ENCODE measurements at places on chromosomes 3 and 15.

GRCh38 chr15:78072080-78072892, 5.2 kb downstream of the TBC1D2B start:
- DNase-seq = no peak

- no peak for DNase-seq
Observed at GRCh38 chr3:153330901-153331300, 168.9 kb downstream of the RAP2B start.

DNA sequence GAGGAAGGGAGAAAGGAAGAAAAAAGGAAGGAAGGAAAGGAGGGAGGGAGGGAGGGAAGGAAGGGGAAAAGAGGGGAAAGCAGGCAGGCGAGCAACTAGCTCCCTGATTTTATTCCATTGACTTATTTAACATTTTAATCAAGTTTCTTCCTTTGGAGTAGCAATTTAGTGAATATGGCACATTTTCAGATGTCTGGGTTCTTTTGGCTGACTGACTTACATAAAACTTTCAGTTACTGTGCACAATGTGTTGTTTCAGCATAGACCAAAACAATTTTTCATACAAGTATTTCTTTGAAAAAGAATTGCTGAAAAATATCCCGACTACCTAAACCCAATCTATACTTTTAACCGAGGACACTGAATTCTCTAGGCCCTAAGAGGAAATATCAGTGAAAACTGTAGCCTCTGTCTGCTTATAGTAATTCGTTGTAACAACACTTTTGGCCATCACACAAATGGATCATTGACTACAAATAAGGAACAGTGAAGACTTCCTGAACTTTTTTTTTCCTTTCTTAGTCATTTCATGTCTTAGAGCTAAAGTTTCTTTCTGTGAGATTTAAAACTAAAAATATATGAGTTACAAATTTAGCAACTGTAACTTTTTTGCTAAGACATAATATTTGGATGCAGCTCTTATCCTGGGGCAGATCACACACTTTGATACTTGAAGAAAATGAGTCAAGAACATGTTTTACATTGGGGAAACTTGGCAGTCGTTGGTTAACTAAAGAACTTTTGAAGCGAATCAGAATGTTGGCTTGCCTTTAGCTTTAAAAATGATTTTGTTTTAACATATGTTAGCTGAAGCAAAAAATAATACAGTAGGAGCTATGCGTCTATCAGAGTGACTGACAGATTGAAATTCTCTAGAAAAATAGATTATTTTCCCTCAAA, 79.6 kb downstream of the SOX2 start:
- DNase-seq = no peak

- DNase-seq = no peak
Observed at GRCh38 chr3:66370179-66370578, 130.6 kb downstream of the LRIG1 start.

DNA sequence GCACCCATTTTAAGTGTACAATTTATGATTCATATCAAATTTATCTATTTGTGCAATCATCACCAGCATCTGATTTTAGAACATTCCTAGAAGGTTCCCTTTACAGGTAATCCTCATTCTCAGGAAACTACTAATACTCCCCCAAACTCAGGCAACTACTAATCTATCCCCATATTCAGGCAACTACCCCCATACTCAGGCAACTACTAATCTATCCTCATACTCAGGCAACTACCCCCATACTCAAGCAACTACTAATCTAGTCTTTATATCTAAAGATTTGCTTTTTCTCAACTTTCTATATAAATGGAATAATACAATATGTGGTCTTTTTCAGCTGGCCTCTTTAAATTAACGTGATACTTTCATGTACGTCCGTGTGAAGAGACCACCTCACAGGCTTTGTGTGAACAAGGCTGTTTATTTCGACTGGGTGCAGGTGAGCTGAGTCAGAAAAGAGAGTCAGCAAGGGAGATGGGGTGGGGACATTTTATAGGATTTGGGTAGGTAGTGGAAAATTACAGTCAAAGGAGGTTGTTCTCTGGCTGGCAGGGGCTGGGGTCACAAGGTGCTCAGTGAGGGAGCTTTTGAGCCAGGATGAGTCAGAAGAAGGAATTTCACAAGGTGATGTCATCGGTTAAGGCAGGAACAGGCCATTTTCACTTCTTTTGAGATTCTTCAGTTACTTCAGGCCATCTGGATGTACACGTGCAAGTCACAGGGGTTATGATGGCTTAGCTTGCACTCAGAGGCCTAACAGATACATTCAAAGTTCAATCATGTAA, 1444.5 kb upstream of the CADM2 start:
- DNase-seq = no peak

DNA sequence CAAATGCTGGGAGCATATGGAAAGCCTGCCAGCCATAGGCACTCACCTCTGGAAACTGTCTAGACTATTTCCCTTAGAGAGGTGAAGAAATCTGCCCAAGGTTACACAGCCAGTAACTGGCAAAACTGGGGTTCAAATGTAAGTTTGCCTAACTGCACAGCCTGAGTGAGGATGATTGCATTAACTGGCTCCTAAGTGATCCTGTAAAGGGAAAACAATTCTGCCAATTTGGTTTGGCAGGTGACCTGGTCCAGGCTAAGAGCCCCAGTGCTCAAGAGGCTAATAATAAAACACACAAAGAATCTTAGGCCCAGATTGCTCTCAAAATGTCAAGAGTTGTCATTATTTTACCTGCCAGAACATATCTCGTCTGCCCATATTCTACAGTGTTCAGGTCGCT, 43.9 kb upstream of the SPRED1 start:
- DNase-seq = no peak

GRCh38 chr3:32155117-32155516, 48.7 kb downstream of the GPD1L start:
- no peak for DNase-seq

DNA sequence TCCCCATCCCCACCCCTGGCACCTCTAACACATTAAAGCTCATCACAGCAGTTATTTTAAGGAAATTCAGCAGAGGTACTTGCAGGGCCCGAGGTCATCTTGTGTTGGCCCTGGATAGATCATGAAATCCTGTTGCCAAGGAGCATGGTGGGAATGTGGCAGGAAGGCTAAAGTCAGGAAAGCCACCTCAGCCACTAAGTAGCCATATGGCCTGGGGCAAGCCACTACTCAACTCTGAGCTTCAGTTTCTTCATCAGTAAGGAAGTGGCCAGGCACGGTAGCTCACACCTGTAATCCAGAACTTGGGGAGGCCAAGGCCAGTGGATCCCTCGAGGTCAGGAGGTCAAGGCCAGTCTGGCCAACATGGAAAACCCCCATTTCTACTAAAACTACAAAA, 55.9 kb downstream of the LIPC start:
- no peak for DNase-seq

DNA sequence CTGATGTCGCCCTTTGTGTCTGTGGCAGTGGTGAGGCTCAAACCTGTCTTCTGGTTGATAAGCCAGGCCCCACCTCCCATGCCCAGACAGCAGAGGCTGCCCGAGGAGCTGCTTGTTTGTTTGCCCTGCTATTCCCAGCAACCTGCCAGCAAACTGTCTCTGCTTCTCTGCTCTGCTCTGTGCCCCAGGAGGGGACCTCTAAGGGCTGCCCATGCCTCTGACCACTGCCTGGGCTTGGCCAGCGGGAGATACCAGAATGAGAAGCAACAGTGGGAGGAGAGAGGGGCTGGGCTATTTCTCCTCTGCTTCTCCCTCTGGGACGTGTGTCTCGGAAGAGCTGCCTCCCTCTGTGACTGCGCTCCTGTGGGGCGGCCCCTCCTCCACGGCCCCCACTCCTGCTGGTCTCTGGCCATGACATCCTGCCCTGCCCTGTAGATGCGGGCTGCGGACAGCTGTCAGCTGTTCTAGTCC, 213.1 kb downstream of the RPLP1 start:
- DNase-seq = no peak

DNA sequence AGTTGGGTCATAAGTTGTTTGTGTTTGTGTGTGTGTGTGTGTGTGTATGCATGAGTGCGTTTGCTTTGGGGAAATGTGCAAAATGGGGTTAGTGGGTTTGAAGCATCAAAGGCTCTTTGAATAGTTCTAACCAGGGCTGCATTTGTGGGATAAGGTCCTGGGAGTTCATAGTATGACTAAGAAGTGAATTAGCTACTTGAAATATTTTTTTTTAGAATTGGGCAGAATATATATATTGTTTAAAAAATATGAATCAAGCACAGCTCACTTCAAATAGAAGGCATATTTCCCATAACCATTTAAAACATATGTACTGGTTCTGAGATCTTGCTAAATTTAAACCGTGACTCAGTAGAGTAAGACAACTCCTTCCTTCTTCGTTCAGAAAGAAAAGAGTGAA, 43.1 kb downstream of the IGF2BP2 start:
- no peak for DNase-seq

DNA sequence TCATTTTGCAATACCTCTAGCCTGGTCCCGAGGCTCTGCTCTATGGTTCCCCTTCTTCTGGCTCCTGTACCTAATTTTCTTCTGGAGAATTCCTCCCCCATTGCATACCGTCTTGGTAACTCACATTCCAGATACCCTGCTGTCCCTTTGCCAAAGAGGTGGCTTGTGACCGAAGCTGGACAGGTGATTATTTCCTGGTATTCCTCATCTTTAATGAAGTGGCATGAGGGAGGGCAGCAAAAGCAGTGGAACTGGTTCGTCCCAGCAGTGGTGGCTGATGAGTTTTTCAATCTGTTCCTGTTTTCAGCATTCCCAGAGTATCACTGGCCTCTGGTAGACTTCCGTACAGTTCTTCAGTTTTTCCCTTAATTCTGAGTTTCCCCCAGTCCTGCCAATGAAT, 186.2 kb upstream of the CADPS start:
- no peak for DNase-seq
